ENCODE measurements at places on chromosomes 4 and X.

DNA sequence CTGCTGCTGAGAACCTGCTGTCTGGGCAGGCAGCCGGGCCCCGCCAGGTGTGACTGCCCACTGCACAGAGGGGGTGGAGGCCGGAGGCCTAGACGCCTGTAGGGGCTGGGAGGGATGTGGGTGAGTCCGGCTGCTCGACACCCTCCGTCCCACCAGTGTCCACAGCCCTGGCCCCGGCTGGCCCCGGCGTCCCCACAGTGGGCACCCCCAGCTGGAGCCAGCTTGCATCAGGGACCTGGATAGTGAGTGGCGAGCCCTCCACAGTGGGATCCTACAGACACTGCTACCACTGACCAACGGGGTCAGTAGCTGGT is 34.7 kb upstream of the SPON2 start:
- no peak for DNase-seq

- no peak for DNase-seq
Observed at GRCh38 chrX:133249266-133250058, 31.3 kb upstream of the TFDP3 start.

GRCh38 chrX:103877571-103877970 is 45.5 kb upstream of the RAB9B start:
- no peak for DNase-seq

- no peak for DNase-seq
Observed at GRCh38 chr4:5660185-5660584, 48.2 kb downstream of the EVC2 start.

DNA sequence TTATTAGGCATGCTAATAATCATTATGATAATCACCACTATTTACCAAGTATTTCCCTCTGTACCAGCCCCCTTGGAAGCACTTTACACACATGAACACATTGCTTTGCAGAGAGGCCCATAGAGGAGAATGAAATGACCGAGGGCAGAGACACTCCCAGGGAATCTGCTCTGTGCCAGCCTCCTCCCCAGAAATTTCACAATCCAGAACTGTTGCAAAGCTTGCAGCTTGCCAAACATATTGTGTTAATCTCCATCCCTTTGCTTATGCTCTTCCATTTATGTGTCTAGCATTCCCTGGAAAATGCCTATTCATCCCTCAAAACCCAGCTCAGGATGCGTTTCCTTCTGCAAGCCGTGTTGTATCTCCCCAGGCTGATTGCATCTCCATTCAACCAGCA is 37.8 kb downstream of the CYTL1 start:
- DNase-seq, result no peak

- no peak for DNase-seq
Observed at GRCh38 chr4:889516-889915, 42.6 kb downstream of the GAK start.

- no peak for DNase-seq
Observed at GRCh38 chr4:70768301-70768948, 46.7 kb downstream of the RUFY3 start.

DNA sequence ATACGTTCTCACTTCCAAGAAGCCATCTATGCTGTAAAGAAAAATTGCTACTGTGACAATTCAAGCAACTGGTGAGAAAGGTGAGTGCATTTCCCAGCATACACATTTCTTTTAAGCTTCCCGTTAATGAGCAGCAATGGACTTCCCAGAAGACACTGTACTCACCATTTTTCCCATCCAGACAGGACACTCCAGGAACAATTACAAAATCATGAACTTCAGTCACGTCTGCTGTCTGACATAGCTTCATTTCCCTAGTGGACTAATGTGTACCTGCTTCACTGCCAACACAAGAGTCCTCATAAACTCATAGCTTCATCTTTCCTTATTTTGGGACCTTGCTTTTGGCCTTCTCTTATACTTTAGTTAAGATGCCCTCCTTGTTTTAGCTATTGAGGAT is 156.9 kb downstream of the ENOX2 start:
- no peak for DNase-seq

DNA sequence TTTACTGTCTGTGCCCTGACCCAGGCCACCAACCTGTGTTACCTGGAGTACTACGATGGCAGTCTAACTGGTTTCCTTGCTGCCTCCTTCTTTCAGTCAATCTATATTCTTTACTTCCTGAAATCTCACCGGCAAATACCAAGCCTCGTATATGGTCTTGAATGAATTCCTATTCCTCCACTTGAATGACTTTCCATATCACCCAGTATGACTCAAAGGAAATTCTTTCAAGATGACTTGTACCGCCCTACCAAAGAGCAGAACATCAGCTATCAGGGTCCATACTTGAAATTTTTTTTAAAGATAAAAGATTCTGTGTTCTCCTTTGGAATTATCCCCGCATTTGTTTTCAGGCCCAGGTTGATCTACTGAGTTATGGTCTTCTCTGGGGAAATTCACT is 378.0 kb downstream of the AFF2 start:
- DNase-seq, result no peak

DNA sequence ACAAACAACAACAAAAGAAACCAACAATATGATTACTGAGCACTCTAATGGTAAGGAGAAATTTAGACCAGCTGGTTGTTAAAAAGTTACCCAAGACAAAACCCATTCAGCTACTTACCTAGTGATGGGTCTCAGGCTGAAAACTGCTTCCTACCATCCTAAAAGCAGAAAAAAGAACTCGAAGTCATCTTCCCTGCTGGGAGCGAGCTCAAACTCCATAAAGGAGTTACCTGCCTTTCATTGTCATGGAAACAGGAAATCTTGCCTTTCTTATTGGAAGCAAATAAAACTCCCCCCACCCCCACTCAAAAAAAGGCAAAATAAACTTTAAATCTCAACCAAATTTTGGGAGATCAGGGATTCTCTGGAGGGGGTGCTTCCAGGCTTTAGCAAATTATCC is 1478.3 kb downstream of the C4orf33 start:
- DNase-seq, result no peak

DNA sequence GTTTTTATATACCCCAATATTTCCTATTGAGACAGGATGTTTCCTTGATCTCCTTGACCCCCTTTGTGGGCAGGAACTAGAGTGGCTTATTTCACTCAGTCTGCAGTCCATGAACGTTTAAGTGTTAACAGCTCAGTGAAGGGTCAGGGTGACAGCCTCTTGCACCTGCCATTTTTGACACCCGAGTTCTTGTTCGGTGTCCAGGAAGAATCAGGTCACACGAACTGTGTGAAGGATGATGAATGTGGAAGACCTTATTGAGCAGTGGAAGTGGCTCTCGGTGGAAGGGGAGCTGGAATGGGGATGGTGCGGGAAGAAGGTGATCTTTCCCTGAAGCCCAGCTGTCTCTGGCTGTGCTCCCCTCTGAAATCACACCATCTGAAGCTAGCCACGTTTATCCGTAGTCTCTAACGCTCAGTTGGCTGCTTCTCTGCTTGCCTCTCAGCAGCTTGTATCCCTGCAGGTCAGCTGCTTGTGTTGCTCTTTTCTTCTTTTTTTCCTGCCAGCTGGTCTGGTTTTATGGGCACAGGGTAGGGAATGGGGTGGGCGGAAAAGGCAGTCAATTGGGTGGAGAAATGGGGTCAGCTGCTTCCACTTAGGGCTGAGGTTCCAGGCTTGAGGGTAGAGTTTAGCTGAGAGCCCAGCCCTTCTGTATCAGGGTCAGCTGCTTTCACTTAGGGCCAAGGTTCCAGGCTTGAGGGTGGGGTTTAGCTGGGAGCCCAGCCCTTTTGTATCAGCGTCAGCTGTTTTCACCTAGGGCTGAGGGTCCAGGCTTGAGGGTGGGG is 29.0 kb upstream of the CCNG2 start:
- DNase-seq, result no peak

DNA sequence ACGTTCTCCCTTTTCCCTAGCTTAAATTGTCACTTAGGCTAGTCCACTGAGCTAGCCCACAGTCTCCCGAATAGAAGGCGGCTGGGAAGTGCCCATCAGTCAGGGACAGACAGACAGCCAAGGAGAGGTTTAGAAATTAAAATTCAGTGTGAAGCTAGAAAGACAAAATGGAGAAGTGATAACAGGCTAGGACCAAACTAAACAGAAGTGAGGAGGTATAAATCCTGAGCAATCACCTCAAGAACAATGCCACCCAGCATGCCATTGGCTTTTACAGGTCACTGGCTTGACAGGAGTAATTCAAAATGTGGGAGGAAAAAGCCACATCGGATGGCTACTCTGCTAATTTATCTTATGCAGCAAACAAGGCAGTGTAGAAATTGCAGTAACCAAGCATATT is 138.9 kb downstream of the MAPK10 start:
- no peak for DNase-seq

DNA sequence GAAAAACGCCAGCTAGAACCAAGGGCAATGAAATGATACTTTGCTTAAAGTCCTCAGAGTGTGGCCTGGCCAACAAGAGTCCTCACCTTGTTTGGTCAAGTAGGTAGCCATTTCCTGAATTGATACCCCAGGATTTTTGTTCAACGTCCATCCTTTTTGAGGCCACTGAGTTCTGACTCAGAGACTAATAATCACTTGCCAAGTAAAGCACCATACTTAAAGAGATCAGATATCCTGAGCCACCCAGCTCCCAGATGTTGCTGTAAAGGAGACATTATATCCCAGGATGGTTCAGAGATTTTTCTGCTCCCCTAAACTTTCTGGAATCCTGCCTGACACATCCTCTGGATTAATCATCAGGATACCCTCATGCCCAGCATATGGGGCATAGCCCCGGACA is 190.9 kb downstream of the RAP1GDS1 start:
- DNase-seq, result no peak

DNA sequence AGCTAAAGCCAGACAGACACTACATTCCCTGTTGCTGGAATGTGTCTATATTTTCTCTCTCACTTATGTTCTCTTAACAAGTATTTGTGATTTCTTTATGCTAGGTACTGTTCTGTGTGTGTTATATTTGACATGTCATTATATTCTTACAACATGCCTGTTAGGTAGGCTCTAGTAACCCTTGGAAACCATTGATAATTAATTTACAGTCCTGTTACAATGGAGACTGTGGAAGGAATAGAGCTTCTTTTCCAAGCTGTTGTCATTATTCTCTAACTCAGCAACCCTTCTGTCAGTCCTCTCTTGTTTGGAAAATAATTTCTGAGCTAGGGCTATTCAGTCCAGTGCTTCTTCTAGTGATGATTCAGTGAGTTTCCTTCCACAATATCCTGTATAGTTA is 419.1 kb upstream of the BOD1L1 start:
- DNase-seq, result no peak

- no peak for DNase-seq
Observed at GRCh38 chr4:163048447-163048846, 118.2 kb downstream of the NAF1 start.

DNA sequence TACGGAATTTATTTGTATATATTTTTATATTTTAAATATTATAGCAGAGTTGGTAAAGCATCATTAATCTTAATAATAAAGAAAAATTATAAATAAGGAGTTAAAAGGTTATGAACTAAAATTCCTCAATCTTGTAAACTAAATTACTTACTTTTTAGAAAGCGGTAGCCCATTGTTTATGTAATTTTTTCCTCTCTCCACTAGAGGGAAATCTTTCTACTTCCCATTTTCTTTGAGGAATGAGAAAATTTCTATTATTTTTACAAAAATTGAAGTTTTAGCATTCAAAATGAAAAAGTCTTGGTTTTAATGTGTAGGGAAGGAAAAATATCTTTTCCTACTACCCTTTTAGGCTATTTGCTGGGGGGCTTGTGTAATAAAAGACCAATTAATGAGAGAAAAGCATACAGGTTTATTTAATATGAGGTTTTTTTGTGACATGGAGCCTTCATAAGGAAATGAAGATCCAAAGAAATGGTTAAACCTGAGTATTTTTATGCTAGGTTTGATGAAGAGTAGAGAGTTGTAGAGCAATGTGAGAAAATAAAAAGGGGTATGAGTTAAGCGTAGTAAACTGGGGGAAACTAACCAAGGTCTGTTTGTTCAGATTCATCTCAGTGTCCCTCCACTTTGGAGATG is 68.7 kb upstream of the ADAD1 start:
- DNase-seq, result no peak

DNA sequence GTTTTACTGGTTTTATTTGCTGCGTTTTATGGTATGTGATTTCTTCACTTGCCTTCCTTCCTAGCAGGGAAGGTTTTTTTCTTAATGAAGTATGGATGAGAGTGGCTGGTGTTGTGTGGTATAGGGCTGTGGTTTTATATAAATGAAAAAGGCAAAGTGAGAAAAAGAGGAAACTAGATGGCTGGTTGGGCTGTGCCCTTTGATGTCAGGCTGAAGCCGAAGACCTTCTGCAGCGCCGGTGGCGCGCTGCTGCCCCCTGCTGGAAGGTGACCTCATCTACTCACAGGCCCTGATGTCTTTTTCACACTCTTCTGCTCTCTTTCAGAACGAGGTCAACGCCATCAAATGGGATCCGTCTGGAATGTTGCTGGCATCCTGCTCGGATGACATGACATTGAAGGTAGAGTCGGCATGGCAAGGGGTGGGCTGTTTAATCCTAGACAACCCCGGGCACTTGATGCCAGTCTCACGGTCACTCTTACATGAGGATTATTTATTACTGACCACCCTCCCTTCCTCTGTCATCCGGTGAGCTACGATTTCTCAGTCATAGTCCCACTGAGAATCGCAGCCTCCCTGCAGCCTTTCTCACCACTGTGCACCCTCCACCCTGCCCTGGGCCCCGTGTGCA is 56.6 kb downstream of the GPR143 start:
- peak; percentile 78 for DNase-seq

DNA sequence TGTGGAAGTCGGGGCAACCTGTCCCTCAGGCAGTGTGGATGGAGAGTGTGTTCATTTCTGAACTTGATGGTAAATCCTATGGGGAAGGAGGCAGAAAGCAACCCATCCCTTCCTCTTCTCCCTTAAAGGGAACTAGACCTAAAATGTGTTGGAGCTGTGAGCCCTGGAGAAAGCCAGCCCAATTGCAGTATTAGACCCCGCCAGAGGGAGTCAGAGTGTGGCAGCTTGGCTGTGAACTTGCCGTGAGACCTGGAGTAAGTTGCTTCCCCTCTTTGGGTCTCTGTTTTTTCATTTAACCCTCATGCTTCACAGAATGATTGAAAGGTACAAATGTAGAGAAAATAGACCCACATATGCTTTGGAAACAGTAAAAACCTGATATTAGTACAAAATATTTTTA is 108.7 kb upstream of the PAK3 start:
- DNase-seq, result no peak

GRCh38 chr4:76597423-76597979 is 162.5 kb downstream of the SHROOM3 start:
- no peak for DNase-seq

- DNase-seq, result peak; percentile 9
Observed at GRCh38 chr4:118033148-118034052, 886 bp upstream of the NDST3 start.

- DNase-seq, result no peak
Observed at GRCh38 chr4:169094656-169095231, 84.7 kb upstream of the CBR4 start.

Data from heart left ventricle (tissue), 16 donors.